GM12864 (cell line): ENCODE measurements at places on chromosomes 7 and 10.
A peak's percentile ranks its signal among the peaks of the same experiment; 100 is the strongest.

GRCh38 chr7:101784292-101785127, 32.9 kb upstream of the CUX1 start:
- no peak for DNase-seq

GRCh38 chr7:148485618-148486017, 104.9 kb upstream of the C7orf33 start:
- no peak for DNase-seq

GRCh38 chr7:35757574-35757973, 43.3 kb upstream of the SEPTIN7 start:
- no peak for DNase-seq

DNA sequence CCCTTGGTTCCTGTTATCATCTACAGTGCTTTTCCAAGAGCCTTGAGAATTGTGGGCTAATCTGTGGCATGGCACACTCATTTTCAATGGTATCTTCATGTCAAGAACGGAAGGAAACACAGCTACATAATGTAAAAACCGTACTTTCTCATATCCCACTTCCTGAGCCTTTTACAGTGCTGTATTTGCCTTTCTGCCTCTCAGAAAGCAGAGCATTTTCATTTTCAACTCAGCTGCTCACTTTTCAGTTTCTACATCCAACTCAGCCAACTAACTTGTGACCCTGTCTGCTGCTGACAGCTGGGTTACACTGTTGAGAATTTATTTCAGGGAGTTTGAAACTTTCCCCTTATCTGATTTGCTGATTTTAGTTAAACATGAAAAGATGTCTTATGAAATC, 875.8 kb upstream of the KCND2 start:
- DNase-seq: peak; percentile 13

GRCh38 chr7:151310578-151310977, 31.0 kb upstream of the NUB1 start:
- DNase-seq: no peak

GRCh38 chr7:8176370-8177081, 85.4 kb downstream of the ICA1 start:
- DNase-seq: peak; percentile 85
